Stimulated activated CD4-positive, alpha-beta T cell treated with anti-CD3 and anti-CD28 coated beads, Interleukin-1b, Interleukin-23, amount 100 ng/mL, for 4 hours (primary cell): ENCODE measurements at places on chromosomes 2 and 18.

- DNase-seq: no peak
These were observed 108.9 kb upstream of the ITGA4 start for GRCh38 chr2:181348107-181348837.

GRCh38 chr2:233758849-233759248 lies 1.2 kb upstream of the UGT1A1 start:
- DNase-seq: no peak

DNA sequence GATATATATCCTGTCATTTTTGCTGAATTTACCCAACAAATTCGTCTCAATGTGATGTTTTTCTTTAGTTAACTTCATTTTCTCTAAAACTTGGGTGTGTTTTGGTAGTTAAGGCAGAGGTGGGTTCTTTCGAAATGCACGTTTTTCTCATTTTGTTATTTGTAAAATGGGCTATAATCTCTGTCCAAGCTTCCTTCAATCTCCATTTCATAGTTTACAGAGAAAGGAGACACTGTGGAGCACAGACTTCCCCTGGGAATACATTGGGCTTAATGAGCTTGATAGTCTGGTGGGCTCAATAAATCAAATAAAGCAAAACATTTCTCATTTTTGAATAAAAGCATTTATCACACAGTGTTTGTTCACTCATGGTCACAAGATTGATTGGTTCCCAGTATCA lies 145.1 kb downstream of the AGPS start:
- DNase-seq: no peak

- DNase-seq: no peak
These were observed 15.3 kb upstream of the SEC11C start for GRCh38 chr18:59124370-59124704.

- no peak for DNase-seq
These were observed 1389.7 kb downstream of the DSC3 start for GRCh38 chr18:29652797-29653196.

GRCh38 chr2:18319987-18320386 lies 240.5 kb downstream of the RDH14 start:
- no peak for DNase-seq

- DNase-seq: no peak
These were observed 373.7 kb upstream of the GALNT5 start for GRCh38 chr2:156883804-156884203.

DNA sequence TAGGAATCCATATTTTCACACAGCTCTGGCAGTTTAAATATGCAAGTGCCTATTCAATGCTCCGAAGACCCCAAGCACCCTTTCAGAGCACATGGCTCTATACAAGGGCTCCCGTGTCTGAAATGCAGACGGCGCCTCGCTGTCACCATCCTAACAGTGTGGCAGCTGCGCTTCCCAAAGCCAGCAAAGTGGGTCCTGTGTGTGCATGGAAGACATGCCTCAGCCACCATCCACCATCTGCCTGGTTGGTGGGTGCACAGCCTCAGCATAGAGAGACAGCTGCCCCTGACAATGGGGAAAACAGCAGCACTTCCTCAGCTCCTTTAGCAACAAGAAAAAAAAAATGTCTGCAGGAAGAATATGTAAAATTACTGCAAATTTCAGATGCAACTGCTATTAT lies 218.1 kb downstream of the SP3 start:
- DNase-seq: no peak

- DNase-seq: no peak
These were observed 202.0 kb downstream of the GLI2 start for GRCh38 chr2:120937686-120938044.

- DNase-seq: no peak
These were observed 533.8 kb upstream of the ACVR2A start for GRCh38 chr2:147311058-147311430.

DNA sequence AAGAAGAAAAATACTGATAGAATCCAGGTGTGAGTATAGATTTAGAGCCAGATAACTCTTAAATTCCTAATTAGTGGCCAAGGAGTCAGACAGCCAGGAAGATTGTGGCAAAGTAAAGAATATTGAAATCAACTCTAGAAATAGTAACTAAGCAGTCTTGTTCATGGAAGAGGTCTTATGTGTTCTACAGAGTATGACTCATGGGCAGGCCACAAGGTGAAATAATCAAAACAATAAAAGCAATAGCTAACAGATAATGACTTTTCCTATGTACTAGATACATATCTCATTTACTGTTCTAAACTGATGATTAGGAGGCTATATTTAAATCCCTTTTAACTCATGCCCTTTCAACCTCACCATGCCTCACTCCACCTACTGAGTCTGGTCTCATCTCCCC lies 227.4 kb upstream of the COL3A1 start:
- no peak for DNase-seq

- DNase-seq: no peak
These were observed 240.8 kb downstream of the BCL11A start for GRCh38 chr2:60312618-60313017.

DNA sequence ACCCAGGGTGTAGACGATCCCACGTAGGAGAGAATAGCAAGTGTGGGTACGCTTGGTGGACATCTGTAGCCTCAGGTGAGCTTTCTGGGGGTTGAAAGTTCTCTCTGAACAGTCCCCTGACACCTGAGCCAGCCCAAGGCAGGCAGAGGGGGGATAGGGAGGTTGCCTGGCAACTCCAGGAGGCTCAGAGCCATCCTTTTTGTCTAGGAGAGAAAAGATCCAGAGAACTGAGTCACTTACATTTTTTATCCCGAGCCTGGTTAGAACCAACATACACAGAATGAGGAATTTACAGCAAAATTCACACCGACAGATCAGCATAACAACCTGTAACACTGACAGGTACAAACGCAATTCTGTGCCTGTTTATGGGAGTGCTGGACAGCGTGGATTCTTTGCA lies 113.2 kb downstream of the SH3BP4 start:
- DNase-seq: no peak

DNA sequence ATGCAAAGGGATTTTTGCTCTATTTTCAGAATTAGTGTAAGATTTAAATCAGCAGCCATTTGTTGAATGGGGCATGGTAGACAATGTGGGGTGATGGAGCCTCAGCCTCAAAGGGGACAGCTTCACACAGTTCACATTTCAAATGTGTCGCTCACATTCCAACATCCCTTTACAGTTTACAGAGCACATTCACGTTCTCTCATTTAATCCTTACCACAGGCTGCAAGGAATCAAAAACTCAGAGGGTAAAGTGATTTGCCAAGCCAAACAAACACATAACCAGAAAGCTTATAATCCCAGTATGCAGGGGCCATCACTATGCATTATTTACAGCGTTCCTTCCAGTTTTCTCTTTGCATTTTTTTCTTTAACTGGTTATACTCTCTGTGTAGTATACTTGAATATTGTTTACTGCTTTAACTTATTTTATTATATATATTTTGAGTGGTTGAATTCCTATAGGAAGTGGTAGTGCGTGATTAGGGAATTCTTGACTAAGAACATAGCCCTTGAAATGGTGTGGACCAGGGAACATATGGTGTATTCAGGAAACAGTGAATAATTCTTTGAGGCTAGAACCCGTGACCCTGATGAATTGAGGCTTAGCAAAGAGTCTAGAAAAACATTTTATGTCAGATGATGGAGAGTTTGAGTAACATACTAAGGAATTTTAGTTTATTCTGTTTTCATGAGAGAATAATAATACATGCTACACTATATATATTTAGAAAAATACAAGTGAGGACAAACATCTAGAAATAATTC lies 18.1 kb upstream of the TAF1B start:
- no peak for DNase-seq

GRCh38 chr2:55595536-55595935 lies 21.9 kb downstream of the PPP4R3B start:
- DNase-seq: no peak

DNA sequence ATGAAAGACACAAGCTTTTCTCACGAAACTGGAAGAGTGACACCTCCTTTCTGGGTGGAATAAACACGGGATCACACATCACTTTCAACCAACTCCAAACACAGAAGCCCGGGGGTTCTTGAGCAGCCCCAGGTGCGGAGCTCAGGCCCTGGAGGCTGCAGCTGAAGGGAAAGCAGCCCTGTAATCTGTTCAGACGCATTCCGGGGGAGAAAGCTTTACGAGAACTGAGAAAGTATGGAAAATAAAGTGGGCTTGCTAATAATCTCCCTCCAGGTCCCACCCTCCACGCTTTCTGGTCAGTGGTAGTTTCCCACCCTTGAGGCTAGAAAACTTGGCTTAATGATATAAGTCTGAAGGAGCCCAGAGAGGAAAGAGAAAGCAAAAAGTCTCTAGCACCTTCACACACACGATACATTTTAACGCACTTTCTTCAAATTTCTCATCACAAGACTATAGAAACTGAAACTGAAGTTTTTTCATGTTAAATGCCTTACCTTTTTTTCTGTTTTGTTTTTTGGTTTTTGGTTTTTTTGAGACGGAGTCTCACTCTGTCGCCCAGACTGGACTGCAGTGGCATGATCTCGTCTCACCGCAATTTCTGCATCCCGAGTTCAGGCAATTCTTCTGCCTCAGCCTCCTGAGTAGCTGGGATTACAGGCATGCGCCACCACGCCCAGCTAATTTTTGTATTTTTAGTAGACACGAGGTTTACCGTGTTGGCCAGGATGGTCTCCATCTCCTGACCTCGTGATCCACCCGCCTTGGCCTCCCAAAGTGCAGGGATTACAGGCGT lies 141.3 kb downstream of the AFF3 start:
- no peak for DNase-seq

DNA sequence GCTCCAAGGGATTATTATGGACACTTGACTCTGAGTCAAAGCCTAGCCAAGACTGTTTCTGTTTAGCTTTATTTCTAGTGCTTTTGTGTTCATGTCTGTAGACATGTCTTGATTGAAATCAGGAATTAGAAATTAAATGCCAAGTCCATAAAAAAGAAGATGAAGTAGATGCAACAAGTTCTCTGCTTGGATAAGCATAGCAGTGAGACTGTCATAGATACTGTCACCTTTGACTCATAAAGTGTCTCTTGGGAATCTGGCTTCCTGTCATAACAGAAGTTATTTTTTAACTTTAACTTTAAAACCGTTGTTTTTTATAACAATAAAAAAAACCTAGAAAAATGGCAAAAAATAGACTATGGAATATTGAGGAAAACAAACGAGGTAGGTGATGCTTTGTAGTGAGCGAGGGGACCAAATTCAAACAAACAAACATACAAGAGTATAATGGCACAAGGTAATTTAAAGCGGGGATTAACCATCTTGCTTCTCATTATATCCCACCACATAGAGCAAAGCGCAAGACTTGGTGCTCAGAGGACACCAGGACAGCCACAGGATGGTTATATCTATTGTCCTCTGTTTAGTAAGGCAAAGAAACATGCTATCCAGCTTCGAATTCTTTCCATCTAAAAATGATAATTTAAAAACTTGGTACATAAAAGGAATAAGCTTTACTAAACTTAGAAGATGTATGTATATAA lies 64.6 kb downstream of the CD226 start:
- no peak for DNase-seq

GRCh38 chr18:68417826-68418225 lies 297.1 kb downstream of the TMX3 start:
- DNase-seq: no peak

DNA sequence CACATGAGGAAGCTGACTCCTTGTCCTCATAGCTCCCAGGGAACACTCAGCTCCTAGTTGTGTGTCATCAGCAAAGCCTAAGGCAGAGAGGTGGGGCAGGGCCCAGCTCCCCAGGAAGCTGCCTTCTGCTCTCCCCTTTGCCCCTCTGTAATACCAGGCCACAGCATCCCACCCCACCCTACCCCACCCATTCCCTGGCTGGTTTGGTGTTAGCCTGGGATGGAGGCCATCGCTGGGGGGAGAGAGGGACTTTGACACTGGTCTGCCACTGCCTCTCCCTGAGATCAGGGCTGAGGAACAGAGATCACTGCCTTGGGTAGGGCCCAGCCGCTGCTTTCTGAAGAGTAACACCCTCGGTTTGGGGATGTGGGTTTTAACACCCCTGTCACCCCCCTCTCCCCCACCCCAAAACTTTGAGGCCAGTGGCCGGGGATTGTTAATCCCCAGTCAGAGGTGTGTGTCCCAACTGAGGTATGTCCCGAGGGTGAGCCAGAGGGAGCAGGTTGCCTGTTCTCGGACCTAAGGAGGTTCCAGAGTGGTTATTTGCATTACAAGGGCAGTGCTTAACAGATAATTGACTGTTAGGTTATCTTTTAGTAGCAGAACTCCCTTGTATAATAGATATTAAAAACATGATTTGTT lies 41.4 kb downstream of the TET3 start:
- no peak for DNase-seq

DNA sequence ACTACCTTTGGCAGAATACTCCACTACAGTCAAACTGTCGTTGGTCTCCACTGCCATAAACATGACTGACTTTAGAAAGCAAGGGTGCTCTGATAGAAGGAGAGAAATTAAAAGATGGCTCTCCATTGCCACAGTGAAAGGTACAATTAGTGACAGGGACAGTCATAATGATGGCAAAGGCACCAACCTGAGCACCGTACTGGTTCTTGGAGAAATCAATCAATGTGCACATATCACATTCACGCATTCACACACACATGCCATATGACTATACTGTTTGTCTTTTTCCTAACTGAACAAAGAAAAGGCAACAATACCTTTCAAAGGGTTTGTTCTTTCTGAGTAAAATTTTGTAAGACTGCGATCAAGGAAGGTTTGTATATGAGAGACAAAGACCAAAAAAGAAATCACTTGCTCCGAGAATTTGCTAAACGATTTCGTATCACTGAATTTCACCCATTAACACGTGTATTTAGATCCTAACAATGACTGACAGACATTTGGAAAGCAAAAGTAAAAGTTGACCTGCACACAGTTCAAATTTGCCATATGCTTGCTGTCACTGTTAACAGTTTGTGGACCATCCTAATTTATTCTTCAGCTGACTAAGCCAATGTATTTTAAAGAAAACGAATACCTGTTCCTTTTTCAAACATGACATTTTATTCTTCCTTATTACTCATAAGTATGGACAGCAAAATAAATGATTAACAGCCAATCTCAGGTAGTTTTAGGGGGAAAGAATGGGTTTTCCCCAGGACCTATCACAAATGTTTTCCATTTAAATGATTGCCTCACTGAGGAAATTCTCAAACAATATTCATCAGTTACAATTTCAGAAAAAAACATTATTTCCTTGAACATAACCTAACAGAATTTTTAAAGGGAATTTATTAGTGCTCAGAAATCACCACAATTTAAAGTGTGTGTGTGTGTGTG lies 644.4 kb downstream of the ZEB2 start:
- no peak for DNase-seq

- DNase-seq: no peak
These were observed 203.5 kb downstream of the SEPTIN10 start for GRCh38 chr2:109410039-109410815.

- no peak for DNase-seq
These were observed 188.5 kb upstream of the HDAC4 start for GRCh38 chr2:239589270-239589825.

DNA sequence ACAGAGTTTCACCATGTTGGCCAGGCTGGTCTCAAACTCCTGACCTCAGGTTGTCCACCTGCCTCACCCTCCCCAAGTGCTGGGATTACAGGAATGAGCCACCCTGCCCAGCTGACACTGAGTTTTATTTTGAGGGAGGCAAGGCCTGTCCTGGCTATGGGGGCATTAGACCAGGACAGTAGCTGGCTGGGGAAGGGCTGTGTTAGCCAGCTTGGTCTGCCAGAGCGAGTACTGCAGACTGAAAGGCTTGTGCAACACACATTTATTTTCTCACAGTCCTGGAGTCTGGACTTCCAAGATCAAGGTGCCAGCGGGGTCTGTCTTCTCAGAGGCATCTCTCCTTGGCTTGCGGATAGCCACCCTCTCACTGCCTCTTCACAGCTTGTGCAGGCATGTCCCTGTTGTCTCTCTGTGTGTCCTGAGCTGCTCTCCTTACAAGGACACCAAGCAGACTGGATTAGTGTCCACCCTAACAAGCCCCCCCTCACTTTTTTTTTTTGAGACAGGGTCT lies 59.4 kb upstream of the HAAO start:
- no peak for DNase-seq
